ENCODE measurements at places on chromosomes 7 and 10.

DNA sequence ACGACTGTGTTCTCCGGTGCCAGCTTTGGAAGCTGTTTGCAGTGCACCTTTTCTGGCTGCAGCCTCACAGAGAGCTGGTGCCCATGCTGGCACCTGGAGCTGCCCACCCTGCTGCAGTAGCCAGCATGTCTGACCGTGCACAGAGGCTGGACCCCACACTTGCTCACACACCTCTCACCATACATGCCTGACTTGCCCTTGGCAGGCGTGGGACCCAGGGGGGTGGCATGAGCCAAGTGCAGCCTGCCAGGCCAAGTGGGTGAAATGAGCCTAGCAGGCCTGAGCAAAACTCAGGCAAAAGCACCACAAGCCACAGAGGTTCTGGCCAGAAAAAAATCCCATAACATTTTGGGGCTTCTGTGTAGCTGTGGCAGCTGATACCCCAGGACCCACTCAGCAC is 258.8 kb downstream of the XPNPEP1 start:
- no peak for DNase-seq

DNA sequence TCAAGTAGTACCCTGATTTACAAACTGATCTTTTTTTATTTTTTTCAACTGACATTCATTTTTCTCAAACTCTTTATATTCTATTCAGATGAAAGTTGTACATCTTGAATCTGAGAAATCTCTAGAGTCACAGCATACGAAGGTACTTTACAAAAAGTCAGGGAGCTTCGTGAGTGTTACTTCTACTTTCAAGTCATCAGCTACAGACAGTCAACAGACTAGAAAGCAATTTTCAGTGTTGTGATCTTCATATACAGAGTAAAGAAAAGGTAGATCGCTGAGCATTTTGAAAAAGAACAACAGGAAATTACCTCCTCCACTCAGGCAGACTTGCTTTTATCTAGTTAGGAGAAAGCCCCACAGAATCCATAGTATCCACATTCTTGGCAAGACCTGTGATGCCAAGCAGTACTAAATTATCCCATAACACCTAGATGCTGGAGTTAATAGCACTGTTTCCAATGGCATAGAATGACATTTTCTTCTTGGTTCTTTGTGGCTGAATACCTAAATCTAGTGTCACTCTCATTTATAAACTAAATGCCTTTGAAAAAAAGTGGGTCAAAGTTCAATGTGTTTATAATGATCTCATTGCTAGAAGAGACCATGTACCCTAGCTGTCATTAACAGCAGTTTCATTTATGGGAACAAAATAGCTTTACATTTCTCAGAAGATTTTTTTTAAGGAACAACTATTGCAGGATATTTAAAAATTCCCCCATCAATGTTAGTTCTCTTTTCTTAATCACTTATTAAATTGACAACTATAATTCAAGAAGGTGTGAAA is 12.0 kb upstream of the ZNF800 start:
- no peak for DNase-seq

GRCh38 chr7:143041346-143041745 is 10.8 kb upstream of the OR6V1 start:
- no peak for DNase-seq

DNA sequence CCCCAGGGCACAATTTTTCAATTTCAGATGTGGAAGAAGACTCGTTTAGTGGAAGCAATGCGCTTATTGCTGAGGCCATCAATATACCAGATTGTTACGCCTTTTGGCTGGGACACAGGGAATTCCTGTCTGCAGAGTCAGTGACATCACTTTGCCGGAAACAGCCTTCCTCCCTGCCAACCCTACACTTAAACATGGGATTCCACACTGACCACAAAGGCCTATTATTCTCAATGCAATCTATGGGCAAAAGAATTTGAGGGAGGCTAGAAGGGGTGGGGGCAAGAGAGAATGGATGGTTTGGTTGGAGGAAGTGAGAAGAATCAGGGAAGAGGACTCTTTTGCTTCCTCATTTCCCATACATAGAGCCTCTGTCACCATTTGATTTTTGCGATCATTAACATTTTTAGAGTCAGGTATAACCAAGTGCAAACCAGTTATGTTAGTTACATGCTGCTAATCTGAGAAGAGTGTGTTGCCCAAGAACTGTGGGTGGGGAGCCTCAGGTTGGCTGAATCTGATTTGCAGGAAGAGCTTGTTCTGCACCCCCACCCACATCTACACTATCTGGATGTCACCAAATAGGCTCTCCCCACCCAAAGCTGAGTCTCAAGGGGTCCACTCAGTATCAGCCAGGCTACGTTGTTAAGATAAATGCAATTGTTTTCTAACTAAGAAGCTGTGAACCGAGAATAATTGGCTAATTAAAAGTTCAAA is 58.2 kb downstream of the ENTPD1 start:
- DNase-seq = no peak

DNA sequence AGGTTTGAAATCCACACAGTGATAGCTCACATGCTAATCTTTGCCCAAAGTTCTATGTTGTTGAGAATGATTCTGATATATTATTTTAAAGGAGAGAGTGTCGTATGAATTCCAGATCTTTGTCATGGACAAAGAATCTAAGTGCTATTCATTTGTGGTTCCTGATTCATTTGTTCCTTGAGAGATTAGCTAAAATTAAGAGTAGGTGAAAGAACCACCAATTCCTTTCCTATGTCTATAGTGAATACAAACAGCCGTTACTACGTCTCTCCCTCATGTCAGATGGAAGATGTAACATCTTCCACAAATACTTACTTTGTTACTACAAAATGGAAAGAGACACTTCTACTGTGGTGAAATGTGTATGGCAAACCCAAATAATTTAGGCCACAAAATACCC is 3.3 kb upstream of the PLXDC2 start:
- no peak for DNase-seq

- no peak for DNase-seq
Measured at GRCh38 chr10:3090914-3091787, 23.8 kb downstream of the PFKP start.

GRCh38 chr7:121395494-121395960 is 581 bp downstream of the FAM3C start:
- DNase-seq = peak; percentile 38

GRCh38 chr7:75559355-75559975 is 67.3 kb downstream of the SPDYE5 start:
- DNase-seq = no peak

GRCh38 chr10:106107706-106108105 is 1056.8 kb downstream of the SORCS1 start:
- DNase-seq = no peak

GRCh38 chr10:62831346-62831745 is 15.2 kb upstream of the EGR2 start:
- no peak for DNase-seq

DNA sequence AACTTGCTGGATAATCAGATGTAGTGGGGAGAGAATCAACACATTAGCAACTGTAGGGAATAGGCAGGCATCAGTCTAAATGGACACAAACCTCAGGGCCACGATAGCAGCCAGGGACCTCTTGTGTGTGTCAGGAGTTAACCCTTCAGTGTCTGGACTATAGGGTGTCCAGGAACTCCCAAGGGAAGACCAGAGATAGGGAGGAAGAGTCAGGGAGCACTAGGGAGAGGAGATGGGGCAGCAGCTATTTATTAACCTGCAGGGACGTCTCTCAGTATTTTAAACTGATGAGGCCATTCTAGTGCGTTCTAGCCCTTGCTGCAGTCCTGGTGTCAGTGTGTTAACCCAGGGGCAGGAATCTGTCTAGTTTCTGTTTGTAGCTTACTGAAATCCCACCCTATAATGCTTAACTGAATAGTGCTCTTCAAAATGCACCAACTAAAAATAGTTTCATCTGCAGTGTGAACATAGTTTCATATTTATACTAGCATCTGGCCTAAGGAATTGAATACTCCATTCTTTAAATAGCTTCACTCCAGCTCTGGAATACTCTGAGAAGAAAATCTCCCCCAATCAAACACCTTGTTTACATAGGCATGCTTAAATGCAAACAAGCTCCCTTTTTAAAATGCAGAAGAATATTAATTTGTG is 62.7 kb downstream of the ARID5B start:
- no peak for DNase-seq

GRCh38 chr7:128080169-128080568 is 48.9 kb upstream of the LRRC4 start:
- DNase-seq = no peak

DNA sequence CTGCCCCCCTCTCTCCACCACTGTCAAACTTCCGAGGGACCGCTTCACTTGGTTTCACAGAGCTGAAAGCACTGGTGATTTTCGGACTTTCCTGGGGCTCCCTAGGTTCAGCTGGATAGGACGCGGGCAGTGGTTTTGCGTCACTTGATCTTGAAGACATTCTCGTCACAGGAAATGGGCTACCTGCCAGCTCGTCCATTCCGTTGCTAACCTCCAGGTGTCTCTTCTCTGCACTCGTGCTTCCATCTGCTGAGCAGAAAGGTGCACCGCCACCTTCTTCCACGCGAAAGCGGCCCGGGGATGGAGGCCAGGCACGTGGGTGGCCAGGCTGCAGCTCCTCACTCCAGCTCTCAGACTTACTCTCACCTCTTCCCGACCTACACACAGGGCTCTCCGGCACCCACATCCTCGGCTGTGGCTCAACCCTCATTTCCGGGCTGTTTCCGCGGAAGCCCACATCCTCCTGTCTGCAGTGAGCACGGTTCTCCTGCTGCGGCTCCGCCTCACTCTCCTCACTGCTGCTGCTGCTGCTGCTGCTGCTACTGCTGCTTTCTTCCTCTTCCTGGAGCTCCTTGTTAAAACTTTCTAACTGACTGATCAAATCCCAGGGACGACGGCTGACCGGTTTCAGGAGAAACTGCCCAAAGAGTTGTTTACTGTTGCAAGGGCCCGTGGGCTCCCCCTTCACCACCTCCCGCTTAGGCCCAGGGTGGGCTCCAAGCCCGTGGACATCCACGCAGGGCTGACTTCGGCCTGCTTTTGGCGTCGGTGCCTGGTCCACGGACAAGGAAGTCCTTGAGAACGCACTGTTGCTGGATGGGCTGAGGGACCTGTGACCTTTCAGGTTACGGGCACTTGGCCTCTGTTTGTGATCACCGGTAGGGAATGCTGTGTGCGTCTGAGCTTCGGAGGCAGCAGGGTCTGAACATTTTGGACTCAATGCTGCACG is 32.1 kb downstream of the JCAD start:
- DNase-seq = peak; percentile 66

DNA sequence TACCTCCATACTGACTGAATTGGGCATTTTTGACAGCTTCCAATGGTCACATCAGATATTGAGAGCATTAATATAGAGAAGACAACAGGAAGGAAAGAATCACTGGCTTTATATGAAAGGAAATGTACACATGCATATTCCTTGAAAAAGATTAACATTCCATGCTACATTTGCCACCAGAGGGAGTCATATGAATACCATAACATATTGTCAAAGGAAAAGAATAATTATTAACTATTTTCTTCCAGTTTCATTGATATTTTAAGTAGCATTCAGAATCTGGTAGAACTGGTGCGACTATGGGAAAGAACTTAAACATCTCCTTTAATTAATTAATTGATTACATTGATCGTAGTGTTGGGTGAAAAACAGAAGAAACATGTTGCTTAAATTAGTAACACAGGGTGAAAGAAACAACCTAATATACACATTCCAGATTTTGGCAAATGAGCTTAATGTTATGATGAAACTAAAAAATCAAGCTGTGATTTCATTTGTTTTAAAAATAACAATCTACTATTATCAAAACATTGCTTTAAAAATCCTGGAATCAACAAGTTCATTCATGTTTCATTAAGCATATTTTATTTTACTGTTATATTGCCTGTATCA is 71.5 kb downstream of the GPR85 start:
- no peak for DNase-seq

DNA sequence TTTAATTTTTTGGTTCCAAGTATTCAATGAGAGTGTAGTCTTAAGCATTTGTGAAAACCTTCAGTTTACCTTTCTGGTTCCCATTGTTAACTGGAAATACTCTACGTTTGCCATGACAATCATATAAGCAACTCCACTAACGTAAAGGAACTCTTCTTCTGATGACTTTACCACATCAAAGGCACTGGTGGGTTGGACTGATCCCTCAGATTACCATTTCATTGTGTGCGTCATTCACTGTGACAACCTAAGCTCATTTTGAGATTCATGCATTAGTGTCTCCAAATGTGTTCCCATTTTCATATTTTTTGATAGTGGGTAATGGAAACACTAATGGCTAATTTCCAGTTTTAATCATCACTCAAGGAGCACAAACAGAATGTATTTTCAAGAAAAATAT is 119.9 kb upstream of the COL1A2 start:
- DNase-seq = no peak

DNA sequence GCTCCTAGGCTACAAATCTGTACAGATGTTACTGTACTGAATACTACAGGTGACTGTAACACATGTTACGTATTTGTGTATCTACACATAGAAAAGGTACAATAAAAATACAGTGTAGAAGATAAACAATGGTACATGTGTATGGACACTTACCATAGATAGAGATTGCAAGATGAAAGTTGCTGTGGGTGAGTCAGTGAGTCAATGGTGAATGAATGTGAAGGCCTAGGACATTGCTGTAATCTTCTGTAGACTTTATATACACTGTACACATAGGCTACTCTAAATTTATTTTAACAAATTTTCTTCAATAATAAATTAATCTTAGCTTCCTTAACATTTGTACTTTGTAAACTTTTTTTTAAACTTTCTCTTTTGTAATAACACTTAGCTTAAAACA is 205.6 kb downstream of the RNLS start:
- DNase-seq = no peak

GRCh38 chr7:114986190-114987180 is 64.6 kb downstream of the MDFIC start:
- DNase-seq = no peak

- DNase-seq = no peak
Measured at GRCh38 chr10:22723783-22724182, 9.4 kb upstream of the PIP4K2A start.

GRCh38 chr7:151008143-151008510 is 16.2 kb downstream of the ATG9B start:
- no peak for DNase-seq

- no peak for DNase-seq
Measured at GRCh38 chr7:78225534-78225933, 427.0 kb downstream of the PHTF2 start.

DNA sequence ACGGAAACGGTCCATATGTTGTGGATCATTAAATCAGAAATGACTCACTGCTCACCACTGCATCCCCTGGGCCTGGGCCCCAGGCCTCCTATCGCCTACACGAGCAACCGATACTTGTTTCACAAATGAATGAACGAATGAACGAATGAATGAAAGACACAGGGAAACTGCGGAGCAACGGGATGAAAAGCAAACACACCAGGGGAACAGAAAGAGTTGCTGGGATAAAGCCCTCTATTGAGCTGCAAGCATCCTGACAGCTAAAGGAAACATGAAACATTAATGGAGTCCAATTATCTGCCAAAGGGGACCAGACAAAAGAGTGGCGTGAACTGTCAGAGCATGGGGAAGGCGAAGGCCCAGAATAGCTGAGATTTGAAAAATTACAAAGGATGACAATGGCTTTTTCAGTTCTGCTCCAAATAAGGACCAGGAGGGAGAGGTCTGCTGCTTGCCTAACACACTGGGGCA is 92.1 kb downstream of the GRB10 start:
- no peak for DNase-seq

DNA sequence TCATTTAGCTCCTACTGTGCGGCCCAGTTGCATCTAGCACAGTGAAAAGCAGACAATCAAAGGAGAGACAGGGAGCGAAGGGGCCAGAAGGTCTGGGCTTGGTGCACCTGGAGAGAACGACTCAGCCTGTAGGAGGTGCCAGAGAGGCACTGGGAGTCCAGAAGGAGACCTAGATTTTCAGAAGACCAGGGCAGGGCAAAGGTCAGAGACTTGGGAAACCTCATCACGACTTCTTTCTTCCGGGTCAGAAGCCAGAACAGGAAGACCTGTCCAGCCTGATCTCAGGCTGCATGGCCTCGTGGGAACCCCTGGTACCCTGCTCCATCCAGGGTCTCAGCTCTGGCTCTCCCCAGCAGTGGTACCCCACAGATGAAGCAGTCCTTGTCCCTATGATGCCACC is 5.2 kb downstream of the AGAP3 start:
- DNase-seq = no peak

Measured in activated CD8-positive, alpha-beta memory T cell treated with anti-CD3 and anti-CD28 coated beads for 1 hour (primary cell).